ENCODE measurements at places on chromosomes 7 and 10. TPM values are rescaled to one million over a fixed set of nuclear protein-coding genes. Genes with fewer than 3 reads are reported as not detected.

- peak; percentile 76 for DNase-seq
These were observed 55.6 kb upstream of the PNLIP start for GRCh38 chr10:116490028-116490662.

GRCh38 chr7:15751191-15751701, 64.8 kb upstream of the MEOX2 start:
- no peak for DNase-seq

- DNase-seq: no peak
These were observed 266.5 kb downstream of the GPR158 start for GRCh38 chr10:25441270-25441669.

The CXCL12 gene
- 47.3 TPM for total RNA-seq

- DNase-seq: no peak
These were observed 47.3 kb downstream of the TFPI2 start for GRCh38 chr7:93843260-93843659.

The PIP gene
- not detected for total RNA-seq

The PRKG1 gene
- total RNA-seq: 18.2 TPM

DNA sequence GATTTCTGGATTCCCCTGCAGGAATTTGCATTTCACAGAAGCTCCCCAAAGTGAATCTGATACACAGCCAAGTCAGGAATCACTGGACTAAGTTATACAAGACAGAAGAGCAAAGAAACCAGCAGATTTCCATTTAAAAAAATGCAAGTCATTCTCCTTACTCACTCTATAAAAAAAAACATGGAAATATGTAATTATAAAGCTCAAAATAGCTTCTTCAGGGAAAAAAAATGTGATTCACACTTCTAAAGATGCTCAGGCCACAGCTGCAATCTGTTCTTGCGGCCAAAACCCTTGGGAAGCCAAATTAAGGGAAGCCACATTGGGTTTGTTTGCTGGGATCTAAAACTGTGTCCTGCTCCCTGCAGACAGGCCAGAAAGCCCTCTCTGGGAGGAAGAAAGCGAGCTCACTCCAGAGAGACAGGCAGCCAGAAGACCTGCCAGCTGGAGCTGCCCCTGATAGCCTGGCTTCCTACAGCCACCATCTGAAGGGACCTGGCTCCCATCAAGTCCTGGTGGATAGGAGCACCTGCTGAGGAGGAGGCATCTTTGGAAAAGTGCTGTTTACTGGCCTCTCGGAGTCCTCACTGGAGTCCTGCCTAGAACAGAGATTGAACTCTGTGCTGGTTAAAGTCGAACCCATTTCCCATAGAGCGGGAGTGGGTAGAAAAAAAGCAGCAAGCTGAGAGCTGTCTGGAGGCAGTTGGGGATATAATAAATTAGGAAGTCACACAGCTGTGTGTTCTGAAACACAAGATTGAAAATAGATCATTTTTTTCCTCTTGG, 359.2 kb upstream of the AOAH start:
- DNase-seq: no peak

The UMAD1 gene
- total RNA-seq: 8.4 TPM

GRCh38 chr7:36668750-36669149, 55.5 kb downstream of the AOAH start:
- no peak for DNase-seq

The SH2B2 gene
- total RNA-seq: 21.9 TPM

DNA sequence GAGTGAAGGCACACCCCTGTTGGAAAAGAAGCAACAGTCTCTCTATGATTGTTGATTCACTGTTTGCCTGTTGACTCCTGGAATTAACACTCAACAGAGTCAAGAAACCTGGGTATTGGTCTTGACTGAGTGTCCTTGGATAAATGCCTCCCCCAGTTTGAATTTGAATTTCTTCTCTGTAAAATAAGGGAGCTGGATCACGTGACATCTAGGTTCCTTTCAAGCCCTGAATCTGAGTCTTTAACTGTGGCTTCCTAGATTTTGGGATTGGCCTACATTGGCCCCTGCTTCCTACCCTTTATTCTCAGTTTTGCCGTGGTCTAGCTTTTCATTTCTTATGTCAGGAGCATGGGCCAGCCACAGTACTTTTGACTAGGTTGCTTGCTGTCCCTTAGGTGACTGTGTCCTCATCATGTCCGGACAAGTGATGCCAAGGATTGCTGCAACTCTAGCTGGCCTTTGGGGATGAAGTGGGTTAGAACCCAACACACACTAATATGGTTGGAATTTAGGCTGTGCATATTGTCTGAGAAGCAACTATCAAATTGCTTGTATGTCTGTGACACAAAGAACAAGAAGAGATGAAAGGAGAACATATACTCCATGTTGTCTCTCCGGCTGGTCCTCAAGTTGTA, 35.4 kb downstream of the CALD1 start:
- DNase-seq: no peak

The MUC12 gene
- 3.8 TPM for total RNA-seq

The CHRM2 gene
- total RNA-seq: 0.35 TPM

DNA sequence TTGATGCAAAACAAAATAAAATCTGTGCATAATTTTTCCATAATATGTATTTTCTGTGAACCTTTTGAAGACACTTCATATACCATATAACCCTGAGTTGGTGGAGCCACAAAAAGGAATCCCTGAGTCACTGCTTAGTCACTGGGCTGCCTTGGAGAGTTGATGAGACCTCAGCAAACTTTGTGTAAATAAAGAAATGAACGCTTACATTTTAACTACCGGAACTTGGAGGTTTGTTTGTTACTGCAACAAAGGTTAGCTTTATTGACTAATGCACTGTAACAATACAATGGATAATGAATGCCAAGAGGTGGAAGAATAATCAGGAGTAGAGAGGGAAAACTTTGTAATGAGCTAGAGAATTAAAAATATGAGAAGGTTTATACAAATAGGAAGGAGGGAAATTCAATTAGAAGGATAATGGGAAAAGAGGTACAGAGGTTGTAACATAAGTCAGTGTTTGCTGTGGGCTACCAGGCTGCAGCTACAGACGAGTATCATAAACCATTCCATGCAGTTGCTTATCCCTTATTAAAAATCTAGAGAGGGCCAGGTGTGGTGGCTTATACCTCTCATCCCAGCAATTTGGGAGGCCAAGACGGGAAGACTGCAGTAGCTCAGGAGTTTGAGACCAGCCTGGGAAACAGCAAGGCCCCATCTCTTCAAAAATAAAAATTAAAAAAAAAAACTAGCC, 1042.1 kb downstream of the TYW1 start:
- no peak for DNase-seq

DNA sequence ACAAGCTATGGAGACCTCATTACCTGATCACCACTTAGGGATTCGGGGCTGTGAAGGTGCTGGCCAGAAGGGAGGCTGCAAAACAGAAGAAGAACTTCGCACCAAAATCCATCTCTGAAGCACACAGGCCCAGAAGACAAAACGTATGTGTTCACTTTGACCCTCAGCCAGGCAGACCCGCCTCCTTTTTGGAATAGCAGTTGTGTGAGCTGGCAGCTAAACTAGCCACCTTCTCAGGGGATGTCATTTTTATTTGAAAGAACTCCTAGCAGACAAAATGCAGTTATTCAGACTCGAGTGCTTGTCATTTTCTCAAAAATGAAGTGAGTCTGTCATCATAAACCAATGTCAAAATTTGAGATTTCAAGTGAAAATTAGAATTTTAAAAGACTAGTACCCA, 71.7 kb downstream of the TNS3 start:
- DNase-seq: no peak

DNA sequence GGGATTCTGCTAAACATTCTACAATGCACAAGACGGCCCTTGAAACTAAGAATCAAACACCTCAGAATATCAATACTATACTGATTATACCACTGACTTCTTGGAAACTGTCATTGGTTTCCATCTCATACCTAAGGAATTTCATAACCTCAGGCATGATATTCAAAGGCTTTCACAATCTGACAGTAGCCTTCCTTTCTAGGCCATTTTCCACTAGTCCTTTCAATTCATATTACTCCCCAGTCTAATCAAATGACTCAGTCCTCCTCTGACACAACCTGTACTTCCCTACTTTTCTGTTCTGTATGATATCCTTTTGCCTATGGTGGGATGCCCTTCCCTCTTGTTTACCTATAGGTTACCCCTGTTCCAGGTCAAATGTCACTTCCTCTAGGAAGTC, 48.3 kb downstream of the CSTF2T start:
- DNase-seq: no peak

The TPST1 gene
- 19.2 TPM for total RNA-seq

The WDR86 gene
- 59.1 TPM for total RNA-seq

The TFEC gene
- total RNA-seq: not detected

- DNase-seq: no peak
These were observed 62.7 kb downstream of the DNAJC12 start for GRCh38 chr10:67775279-67775678.

- DNase-seq: no peak
These were observed 7.1 kb downstream of the GRM8 start for GRCh38 chr7:127245607-127246006.

DNA sequence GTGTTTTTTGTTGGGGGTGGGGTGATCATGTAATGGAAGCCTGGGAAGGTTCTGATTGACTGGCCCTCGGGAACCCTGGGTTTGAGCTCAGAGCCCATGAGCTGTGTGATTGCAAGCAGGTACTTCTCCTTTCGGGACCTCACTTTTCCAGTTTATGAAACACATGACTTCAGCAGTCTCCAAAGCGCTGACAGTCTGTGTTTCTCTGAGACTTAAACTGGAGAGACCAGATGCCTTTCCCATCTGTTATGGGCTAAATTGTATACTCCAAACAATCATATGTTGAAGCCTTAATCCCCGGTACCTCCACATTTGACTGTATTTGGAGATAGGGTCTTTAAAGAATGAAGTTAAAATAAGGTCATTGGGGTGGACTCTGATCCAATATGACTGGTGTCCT, 493.6 kb downstream of the GALNT17 start:
- DNase-seq: no peak

The WNT8B gene
- 1.9 TPM for total RNA-seq

The PRLHR gene
- not detected for total RNA-seq

GRCh38 chr7:116438267-116438666, 61.3 kb upstream of the CAV2 start:
- DNase-seq: peak; percentile 5

The TAS2R41 gene
- total RNA-seq: 2.9 TPM

DNA sequence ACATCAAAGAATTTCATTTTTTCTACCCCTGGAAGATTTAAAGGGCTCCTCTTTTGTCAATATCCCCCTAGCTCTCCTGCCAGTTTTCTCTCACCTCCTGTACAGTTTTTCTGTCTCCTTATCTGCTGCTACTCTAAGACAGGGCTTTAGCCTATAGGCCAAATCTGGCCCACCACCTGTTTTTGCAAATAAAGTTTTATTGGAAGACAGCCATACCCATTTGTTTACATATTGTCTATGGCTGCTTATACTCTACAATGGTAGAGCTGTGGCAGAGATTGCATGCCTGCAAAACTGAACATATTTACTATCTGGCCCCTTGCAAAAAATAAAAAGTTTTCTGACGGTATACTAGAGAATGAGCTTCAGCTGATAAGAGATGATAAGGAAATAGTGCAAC, 37.4 kb upstream of the GARS1 start:
- DNase-seq: no peak

DNA sequence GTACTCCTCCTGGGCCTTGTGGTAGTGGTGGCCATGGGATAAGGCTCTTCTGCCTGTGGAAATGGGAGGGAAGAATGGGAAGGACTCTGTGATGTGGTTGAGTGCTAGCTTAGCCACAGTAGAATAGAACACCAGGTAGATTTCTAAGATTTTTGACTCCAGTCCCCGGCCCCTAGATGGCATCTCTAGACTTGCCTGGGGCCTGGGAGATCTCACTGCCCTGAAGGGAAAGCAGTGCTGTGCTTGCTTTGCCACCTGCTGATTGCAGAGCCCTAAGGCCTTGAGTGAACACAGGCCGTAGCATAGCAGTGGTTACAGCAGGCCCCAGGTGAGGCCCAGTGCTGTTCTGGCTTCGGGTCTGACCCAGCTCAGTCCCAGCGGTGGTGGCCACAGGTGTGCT, 252.0 kb downstream of the TCF7L2 start:
- peak; percentile 46 for DNase-seq

- DNase-seq: no peak
These were observed 344.9 kb upstream of the MKI67 start for GRCh38 chr10:128471151-128471550.

- peak; percentile 41 for DNase-seq
These were observed 273.6 kb downstream of the DYNC1I1 start for GRCh38 chr7:96045919-96046318.

DNA sequence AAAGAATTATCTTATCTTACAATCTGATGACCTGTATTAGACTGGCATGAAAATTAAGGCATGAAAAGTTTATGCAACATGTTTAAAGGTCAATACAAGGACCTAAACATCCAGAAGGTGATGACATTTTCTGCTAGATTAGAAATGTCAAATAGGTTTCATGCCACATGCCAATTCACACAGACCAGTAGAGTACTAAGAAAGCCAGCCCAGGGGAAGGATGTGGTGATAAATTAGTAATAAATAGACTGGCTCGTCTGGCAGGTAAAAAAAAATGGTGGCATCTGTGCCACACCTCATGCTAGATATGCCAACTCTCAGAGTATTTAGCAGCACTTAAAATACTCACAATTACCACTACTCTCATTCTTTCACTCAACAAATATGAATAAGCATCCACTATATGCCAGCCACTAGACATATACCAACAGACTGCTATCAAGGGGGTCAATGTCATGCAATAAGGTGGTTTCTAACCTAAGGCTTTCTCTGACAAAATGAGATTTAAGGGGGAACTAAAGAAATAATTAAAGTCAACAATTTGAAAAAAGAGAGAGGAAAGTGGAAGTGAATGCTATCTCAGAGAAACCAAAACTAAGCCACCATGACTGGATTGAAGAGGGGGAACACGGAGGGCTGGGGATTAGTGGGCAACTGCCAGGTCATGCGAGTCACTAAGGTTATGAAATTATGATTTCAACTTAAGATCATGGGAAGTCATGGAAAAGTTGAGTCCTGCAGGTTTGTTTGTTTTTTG, 83.5 kb downstream of the SGMS1 start:
- DNase-seq: no peak

- DNase-seq: no peak
These were observed 12.3 kb downstream of the SEMA3A start for GRCh38 chr7:84182301-84182700.

The TRIM73 gene
- 0.54 TPM for total RNA-seq

The SPDYE9 gene
- not detected for total RNA-seq

The TMEM273 gene
- total RNA-seq: not detected

DNA sequence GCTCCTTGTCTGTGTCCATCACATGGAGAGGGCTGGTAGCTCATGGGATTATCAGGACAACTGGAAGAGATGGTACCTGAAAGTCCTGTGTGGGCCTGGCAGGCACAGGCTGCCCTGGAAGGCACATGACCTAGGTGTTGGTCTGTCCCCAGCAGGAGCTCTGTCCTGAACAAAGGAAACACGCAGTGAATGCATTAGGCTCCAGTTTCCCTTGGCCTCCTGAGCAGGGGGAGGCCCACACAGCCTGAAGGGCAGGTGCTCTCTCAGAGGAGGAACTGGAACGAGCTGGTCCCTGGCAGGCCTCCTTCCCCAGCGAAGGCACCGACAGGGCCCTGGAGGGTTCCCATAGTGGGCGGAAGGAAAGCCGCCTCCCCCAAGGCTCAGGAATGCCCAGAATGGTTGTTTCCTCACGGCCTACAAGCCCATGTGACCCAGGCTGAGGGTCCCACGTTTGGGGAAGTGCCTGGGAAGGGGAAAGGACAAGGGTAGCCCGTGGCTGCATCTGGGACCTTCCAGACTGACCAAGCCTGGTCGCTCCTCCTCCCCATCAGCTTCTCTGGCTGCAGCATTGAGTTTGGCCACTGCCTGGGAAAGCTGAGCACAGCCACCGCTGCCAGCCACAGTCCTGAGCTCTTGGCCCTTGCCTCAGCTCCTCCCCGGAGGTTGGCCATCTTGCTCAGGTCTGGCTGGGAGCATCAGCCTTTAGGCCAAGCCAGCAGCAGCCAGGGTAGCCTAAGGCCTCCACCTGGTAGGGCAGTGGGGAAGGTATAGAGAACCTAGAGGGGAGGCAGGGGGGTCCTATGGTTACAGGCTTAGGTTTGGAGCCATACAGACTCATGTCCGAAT, 21.8 kb downstream of the CXCL12 start:
- DNase-seq: peak; percentile 43

Data from GM23338 (cell line).